Heart left ventricle (tissue), 16 donors: ENCODE measurements at places on chromosomes 13 and 19. TPM values are rescaled to one million over a fixed set of nuclear protein-coding genes. Genes with fewer than 3 reads are reported as not detected.

The SGCG gene
- polyA plus RNA-seq: 27.9 TPM

The RAB3A gene
- polyA plus RNA-seq: 20.1 TPM

The RFPL4A gene
- not detected for polyA plus RNA-seq

The ZNF763 gene
- polyA plus RNA-seq: 1.6 TPM

GRCh38 chr13:81907787-81908372 lies 1567.0 kb upstream of the SPRY2 start:
- DNase-seq: no peak

GRCh38 chr19:12994701-12995595 lies at the start of gene NFIX:
TSS of gene NFIX (plus strand) at chr19:12995475. CDS start at chr19:12995838, 363 bp downstream.
- peak; percentile 82 for DNase-seq

GRCh38 chr19:31064491-31064890 lies 284.7 kb downstream of the TSHZ3 start:
- no peak for DNase-seq
